Calu3 (cell line): ENCODE measurements at places on chromosomes 3 and 15.

GRCh38 chr3:61650276-61650675, 88.9 kb downstream of the PTPRG start:
- DNase-seq, result no peak

- DNase-seq, result no peak
Observed at GRCh38 chr3:18238746-18239331, 186.3 kb downstream of the SATB1 start.

DNA sequence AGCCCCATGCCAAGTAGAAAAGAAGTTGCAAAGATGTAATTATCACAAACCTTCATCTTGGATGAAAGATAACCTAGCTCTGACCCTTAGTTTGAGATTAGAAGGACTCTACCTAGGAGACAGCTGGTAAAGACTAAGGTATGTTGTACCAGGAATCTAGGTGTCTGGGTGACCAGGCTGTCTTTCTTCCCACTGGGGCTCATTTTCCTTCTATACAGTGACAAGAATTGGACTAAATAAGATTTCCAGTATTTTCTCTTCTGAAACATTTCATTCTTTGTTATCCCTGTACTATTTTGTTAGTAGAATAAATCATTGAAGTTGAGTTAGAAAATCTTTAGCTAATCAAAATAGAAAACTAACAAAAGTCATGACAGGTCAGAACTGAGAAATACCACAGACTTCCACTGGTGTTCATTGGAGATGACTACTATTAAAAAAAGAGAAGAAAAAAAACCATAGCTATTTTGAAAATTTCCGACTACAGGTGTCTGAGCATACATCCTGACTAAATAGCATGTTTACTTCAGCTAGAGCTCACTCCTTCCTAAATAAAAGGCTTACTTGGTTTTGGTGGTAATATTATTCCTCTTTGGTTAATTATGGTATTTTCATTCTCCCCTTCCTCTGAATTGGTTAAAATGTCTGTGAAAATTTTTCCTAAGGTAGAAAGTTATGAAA, 10.1 kb downstream of the TGFBR2 start:
- DNase-seq, result no peak

- DNase-seq, result peak; percentile 36
Observed at GRCh38 chr3:3798631-3799113, 559 bp upstream of the LRRN1 start.

- DNase-seq, result no peak
Observed at GRCh38 chr3:151550642-151551041, 89.8 kb upstream of the IGSF10 start.

DNA sequence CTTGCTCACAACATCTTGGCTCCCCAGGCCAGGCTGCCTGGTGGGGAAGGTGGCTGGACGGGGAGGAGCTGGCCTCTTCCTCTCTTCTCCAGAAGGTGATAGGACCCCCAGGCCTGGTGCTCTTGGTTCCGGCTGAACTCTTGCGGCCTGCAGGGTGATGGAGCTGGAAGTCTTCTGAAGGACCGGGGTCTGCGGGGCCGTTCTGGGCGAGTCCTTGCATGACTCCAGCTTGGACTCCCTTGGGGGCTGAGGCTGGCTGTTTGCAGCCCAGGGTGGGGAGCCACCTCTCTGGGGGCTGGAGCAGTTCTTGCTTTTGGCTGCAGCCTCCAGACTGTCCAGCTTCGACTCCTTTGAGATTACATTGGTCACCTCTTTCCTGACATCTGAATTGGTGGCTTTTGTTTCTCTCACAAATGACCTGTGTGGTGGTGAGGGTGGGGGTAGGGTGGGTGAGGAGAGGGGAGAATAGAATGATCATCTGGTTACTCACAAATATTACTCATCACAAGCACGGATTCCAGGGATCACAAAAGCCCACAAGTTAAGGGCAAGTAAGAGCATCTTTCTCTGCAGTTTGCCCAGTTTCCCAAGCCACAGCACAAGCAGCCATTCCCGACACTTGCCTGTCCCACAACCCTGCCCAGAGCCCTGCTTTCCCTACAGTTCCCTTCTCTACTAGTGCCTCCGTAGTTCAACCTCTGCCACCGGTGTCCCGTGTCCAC, 149.1 kb upstream of the HACD2 start:
- no peak for DNase-seq

- no peak for DNase-seq
Observed at GRCh38 chr3:61853912-61854311, 292.5 kb downstream of the PTPRG start.

DNA sequence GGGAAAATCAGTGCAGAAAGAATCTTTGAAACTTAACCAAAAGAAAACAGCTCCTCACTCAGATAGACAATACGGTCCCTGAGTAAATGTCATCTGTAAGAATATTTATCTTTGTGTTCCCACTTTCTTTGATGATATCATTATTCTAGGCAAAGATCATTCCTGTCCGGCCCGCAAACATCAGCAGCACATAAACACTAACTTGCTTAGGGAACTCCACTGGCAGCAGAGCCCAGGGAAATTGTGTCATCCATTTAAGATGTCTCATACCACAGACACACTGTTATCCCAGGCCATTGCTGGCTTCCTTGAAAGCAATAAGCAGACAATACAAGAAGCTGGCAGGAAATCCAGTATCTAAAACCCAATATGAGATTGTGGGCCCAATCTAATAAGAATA, 20.1 kb upstream of the CD96 start:
- DNase-seq, result no peak

DNA sequence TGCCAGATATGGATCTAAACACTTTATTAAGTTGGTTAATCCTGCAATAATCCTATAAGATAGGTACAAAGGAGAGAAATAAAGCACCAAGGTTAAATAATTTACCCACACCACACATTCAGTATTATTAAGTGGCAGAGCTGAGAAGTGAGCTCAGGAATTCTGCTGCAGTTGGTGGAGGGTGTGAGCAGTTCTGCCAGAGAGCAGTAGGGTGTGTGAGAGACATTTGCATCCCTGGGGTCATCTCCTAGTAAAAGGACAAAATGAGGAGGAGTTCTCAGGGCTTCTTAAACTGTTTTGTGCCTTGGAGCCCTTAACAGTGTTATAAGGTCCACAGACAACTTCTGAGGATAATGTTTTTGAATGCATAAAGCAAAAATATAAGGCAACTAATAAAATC, 484.5 kb downstream of the TAFA4 start:
- DNase-seq, result no peak

DNA sequence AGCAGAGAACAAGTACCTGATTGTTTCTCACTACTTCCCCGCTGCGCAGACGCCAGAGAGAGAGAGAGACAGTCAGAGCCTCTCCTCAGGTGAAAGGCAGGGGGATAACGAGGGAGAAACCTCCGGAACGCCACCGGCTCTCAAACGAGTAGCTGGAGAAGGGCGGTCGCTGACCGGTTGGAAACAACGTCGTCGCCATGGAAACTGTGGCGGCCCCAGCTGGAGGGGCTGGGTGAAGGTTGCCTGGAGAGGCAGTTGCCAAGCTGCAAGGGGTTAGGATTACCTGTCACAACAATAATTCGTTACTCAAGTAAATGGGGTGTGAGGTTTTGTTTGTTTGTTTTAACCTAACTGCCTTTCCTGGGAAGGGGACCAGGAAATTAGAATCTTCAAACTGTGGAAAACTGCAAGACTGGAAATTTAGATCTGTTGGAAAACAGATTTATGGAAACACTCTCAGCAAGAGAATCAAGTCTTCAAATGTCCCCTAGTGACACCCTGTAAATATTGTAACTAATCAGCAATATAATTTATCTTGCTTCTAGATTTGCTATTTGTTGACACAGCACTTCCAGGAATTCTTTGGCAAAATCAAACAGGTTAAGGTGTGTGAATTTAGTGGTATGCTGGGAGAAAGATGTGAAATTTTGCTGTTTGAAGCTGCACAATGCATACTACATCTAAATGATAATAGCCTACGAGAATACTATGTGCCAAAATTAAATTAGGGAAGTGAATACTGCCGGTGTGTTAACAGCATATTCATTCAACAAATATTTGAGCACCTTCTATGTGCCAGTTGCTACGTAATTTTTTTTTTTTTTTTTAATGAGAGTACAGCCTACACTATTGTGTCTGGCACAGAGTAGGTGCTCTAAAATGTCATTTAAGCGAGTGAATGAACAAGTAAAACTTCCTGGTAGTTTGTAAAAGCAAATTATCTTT, at the start of gene DNAH12:
TSS of gene DNAH12 (minus strand) at position 164 of the 945 bp plus-strand sequence. CDS start 1,474 bp downstream, outside the sequence.
- peak; percentile 74 for DNase-seq

- DNase-seq, result no peak
Observed at GRCh38 chr15:60318216-60318867, 79.4 kb downstream of the ANXA2 start.

- no peak for DNase-seq
Observed at GRCh38 chr3:4979428-4980228, at the start of gene BHLHE40. TSS of gene BHLHE40 (plus strand) at chr3:4979437. CDS start at chr3:4979719, 282 bp downstream.

DNA sequence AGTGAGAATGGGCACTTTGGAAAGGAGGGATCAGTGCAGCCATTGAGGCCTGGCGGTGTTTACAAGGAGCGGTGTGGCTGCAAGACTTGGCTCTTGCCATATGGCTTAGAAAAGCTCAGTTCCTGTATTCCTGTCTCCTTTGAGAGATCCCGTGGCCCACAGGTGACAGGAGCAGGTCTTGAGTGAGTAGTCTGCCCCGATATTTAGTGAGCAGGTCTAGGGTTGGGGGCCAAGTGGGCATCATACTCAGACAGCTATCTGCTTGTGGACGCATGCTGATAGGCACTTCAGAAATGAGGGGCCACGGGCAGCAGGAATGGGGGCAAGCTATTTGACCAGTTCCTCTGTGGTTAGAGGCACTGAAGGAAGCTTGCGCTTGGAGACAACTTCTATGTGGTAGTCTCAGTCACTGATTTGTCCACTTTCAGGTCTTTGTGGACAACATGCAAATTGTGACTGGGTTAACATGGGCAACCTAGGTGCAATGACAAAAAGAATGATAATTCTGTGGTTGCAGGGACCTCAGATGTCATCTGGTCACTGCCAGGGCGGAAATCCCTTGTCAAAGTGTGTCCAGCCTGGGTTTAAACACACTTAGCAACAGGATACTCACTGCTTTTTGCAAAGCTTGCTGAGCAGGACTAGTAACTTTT, 1.1 kb downstream of the TMED3 start:
- DNase-seq, result peak; percentile 30

DNA sequence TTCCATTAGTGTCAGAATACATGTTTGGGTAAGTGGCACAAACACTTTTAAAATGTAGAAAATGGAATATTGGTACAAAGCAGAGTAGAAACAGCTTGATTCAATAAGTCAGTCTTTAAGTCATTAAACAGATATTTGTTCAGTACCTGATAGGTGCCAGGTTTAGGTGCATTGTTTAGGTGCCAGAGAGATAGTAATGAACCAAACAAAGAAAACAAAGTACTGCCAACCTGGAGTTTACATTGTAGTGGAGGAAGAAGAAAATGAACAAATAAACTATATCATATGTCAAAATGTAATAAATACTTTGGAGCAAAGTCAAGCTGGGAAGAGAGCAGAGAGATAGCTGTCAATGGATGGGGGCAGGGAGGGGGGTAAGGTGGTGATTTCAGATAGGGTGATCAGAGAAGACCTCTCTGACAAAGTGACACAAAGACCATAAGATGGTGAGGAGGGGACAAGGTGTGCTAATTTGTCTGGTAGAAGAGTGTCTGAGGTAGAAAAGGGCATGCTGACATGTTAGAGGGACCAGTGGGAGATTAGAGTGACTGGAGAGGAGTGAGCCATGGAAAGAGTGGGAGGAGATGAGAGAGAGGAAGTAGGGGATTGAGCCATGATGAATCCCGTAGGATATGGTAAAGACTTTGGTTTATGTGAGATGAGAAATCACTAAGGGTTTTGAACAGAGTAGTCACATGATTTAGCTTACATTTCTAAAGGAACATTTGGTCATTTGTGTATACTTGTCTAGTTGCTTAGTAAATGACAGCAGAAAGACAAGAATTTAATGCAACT, 128.2 kb downstream of the UBE2E2 start:
- no peak for DNase-seq

- DNase-seq, result no peak
Observed at GRCh38 chr15:96332637-96333121, 2.2 kb downstream of the NR2F2 start.

GRCh38 chr15:67105065-67105951, 39.9 kb downstream of the SMAD3 start:
- peak; percentile 88 for DNase-seq

- peak; percentile 20 for DNase-seq
Observed at GRCh38 chr3:197801891-197802778, 11.1 kb downstream of the LRCH3 start.

- DNase-seq, result peak; percentile 75
Observed at GRCh38 chr15:73700041-73700842, 16.1 kb downstream of the CD276 start.

DNA sequence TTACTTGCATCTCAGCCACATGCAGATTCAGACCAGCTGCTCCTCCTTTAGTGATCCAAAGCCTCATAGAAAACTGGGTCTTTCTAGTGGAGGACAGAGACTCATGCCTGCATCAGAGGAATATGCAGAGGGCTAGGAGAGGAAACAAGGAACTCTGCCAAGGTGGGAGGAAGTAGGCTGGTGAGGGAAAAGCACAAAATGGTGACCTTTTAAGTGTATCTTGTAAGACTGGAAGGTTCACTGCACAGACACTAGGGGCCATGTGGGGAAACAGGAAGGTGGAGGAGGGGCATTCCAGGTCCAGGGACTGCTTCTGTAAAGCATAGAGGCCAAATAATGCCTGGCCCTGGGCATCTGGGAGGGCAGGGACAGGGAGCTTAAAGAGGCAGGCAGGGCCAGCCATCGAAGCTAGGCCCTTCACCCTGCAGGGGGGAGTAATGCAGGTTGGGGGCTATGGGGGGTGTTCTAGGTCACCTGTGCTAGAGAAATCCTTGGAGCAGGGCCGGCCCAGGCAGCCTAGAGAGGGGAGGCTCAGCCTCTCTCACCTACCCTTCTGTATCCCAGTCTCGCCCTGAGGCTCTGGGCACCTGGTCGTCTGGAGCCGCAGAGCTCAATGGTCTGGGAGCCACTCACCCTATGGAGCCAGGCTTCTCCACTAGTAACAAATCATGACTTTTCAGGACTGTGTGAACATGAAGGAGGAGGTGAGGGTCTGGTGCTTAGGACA, 117.7 kb downstream of the DNAJB8 start:
- DNase-seq, result no peak
